Esophagus squamous epithelium (tissue), 5 donors: ENCODE measurements at places on chromosomes 2 and 18.

DNA sequence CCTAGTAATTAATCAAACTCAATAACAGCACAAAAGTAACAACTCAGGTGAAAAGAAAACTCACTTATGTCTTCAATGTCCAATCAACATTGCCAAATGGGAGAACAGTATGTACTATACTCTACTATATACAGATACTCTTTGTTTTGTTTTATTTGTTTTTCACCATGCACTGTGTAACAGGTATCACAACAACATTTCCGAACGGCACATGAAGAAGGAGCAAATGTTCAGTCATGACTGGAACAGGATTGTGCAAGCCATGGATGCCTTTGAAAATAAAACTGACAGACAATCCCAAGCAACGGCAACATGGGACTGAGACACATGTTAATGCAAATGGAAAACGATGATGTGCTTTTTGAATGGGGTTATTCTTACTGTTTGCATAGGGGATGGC, 334.9 kb upstream of the THUMPD2 start:
- DNase-seq: no peak

GRCh38 chr2:85717308-85718008, 23.3 kb downstream of the GNLY start:
- no peak for DNase-seq

GRCh38 chr2:9897331-9897737, 54.1 kb downstream of the TAF1B start:
- DNase-seq: no peak

DNA sequence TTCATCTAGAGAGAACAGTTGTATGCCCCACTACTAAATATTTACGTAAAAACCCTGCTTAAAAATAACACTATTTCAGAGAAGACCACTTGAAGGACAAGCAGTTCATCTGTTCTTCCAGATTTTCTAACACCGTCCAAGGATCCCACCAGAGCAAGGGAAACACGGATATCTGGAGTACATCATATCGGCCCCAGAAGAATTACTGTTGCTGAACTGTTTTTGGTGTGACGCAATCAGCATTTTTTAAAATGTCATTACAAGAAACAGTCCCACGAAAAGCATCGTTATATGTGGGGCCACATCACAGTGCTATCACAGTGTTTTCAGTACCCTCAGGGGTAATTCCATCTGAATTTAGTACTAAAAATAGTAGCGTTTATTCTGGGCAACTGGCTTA, 134.5 kb upstream of the PKDCC start:
- DNase-seq: no peak

DNA sequence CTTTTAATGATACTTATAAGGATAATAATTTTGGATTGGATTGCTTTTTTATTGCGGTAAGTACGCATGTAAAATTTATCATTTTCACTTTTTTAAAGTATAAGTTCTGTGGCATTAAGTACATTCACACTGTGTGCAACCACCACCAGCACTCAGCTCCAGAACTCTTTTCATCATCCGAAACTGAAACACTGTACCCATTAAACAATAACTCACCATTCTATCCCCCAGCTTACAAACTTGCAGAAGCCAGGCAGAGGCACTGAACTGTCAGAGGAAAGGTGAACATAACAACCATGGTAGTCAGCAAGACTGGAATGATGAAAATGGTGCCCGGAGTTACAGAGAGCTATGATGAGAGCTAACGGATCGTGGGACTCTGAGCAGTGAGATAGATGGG, 465.9 kb downstream of the ADCYAP1 start:
- no peak for DNase-seq
